T1000 (cell line): ENCODE measurements at places on chromosomes 3 and 15.

DNA sequence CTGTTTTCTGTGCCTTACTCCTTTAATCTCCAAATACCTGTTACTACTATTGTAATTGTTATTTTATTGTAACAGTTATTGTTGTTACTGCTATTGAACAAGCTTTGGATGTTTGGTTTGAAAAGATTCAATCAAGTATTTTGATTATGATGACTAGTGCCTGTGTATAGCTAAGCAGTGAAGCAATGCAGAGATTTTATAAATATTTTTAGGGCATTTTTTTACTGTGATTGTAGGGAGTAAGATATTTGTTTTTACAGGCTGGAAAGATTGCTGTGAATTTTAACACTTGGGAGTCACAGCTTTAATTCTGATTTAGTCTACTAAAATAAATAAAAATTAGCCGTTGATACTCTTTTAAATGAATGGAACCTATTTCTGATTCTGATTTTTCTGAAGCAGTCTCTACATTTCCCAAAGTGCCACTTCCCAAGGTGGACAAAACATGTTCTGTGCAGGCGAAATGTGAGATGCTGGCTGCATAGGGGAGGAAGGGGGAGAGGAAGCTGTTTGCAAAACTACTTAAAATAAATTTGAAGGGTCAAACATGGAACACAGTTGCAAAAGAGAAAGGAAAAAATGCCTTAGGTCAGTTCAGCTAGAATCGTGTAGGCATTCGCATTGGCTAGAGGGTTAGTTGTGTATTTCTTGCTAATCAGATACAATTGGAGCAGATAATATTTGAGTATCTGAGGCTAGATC is 25.7 kb downstream of the EEFSEC start:
- DNase-seq = no peak

DNA sequence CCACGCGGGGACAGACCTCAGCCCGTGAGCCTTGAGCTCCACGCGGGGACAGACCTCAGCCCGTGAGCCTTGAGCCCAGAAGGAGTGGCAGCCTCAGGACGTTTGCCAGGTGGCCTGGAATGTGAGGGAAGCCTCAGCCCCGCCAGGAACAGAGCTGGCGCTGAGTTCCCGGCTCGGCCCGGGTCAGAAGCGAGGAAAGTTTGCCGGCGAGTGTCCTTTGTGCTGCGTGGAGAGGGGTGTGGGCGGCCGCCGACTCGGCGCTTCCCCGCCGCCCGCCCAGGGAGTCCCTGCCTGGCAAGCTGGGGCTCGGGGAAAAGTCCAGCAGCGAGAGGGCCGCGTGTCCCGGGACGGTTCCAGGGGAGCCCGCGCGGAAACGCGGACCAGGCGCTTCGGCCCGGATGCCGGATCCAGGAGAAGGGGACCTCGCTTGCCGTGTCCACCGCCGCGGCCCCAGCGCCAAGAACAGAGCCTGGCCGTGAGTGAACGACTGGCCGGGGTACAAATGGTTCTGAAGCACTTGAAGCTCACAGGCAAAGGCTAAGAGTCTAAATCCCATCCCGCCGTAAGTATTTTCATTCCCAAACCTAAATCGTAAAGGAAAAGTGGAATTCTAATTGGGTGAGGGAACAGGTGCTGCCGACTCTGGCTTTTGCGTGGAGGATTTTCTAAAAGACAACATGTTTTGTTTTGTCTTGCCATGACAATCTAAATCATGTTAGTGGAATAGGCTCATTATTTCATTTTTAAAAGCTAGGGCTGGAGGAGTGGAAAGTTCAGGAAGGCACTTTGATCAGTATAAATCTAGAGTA is 1.7 kb downstream of the LRRN1 start:
- DNase-seq = no peak

- DNase-seq = no peak
Measured at GRCh38 chr15:74651242-74651741, 35.7 kb downstream of the CLK3 start.

DNA sequence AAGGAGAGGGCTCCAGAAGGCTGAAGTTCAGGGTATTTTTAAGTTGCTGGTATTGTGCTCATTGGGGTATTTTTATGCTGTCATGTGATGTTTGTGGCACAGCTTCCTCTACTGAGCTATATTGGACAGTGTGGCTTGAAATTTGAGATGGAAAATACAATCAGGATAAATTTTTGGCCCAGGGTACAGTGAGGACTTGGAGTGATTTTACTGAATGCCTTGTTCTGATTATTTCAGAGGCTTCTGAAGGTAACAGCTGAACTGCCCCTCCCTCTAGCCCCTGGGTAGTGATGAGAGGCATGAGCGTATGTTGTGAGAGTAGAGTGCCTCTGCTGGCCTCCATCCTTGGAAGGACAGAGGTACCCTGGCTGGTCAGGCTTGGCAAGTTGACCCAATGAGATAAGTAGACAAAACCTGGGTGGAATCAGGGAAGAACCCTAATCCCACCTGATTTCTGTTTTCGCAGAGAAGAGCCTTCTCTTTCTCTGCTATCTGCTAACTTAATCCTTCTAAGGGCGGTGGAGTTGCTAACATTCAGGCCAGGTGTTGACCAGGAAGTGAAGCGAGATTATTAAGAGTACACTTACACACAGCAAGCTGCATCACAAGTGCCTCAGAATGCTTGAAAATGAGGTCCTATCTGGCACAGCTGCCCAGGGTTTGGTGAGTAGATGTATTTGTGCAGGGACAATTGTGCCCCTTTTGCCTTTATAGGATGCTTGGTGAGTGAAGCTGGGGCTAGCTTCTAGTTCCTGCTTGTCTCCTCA is 98.1 kb upstream of the CLSTN2 start:
- DNase-seq = no peak

DNA sequence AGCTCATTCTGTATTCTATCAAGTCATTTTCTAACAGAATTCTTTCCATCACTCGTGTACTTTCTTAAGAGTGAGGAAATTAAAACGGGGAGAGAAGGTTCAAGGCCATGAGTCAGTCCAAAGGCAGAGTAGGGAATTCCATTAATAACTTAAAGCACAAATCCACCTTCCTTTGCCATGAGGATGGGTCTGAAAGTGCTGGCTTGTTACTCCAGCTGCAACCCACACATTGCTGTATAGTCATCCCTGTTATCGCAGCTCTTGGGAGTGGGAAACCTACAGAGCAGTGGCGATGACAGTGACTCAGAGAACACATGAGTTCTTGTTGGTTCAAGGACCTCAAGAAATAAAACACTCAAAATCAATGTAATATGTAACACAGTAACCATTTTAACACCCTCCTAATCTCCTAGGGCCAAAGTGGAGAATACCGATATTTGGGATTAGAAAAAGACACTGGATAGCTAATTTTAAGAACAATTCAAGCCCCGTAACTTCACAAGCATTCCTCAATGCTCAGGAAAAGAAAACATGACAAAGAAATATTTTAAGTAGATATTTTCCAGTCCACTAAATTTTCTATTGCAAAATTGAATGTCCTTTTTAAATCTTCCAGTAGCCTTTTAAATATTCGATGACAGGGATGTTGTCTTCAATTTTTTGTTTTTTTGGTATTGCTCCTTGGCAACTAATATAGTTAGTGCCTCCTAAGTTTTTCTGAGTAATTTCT is 179.9 kb upstream of the THBS1 start:
- DNase-seq = no peak
